Stimulated activated CD8-positive, alpha-beta memory T cell treated with anti-CD3 and anti-CD28 coated beads, Interleukin-4, amount 100 ng/mL, for 4 hours (primary cell): ENCODE measurements at places on chromosomes 1 and 21.
A peak's percentile ranks its signal among the peaks of the same experiment; 100 is the strongest.

DNA sequence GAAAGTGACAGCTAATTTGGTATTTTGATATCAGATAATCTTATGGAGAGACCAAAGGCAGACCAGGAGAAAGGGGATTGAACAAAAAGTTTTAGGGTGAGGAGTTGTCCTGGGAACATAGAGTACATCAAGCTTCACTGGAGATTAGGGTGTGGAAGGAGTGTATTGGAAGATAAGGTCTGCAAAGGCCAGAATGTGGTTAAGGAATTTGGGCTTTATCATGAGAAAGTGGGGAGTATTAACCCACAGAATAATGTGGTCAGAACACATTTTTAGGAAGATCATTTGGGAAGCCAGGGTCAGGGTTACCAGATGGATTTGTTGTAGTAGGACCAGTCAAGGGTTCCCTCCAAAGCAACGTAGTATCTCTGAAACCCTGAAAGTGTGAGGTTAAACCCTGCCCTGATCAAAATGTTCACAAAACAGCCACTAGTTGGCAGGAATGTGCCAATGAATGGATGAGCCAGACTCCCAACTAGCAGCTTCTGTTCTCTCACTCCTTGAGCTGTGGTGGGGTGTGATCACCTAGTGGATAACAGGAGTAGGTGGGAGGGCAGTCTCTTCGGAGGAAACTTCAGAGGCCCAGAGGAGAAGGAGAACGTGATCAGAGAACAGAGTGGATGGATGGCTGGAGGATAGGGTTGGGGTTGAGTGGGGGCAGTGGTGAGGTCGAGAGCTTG, 35.8 kb downstream of the SLC2A1 start:
- no peak for DNase-seq

GRCh38 chr21:33199100-33199464, 30.7 kb upstream of the IFNAR2 start:
- no peak for DNase-seq

DNA sequence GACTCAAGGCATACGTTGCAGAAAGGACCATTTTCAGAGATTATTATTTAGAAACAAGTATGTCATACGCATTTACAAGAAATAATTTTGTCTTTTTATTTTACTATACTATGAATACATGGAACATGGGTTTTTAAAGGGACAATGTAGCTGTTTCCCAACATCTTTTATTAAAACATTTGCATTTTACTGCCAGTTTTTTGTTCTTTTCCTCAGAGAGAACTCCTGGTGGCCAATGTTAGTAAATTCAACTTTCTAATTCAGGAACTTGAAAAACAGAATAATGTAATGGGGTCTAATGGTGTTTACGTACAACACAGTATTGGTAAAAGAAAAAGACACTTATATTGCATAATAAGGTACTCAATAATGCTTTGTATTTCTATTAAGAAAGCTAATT, 14.9 kb downstream of the PRDM2 start:
- DNase-seq = no peak

GRCh38 chr1:147673406-147673805, 3.1 kb upstream of the ACP6 start:
- DNase-seq = no peak

DNA sequence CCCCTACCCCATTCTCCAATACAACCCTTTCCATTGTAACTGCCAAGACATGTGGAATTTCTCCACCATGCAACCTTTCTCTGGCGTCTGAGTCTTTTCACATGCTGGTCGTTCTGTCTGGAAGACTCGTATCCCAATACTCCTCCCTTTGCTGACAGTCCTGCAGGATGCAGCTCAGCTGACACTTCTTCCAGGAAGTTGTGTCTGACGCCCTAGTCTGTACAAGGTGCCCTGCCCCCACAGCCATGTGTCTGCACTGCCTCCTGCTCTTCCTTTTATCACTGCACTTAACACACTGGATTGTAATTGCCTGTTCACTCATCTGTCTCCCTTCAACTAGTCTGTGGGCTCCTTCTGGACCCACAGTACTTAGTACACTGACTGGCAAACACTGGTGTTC, 188.0 kb downstream of the LMX1A start:
- DNase-seq = no peak

DNA sequence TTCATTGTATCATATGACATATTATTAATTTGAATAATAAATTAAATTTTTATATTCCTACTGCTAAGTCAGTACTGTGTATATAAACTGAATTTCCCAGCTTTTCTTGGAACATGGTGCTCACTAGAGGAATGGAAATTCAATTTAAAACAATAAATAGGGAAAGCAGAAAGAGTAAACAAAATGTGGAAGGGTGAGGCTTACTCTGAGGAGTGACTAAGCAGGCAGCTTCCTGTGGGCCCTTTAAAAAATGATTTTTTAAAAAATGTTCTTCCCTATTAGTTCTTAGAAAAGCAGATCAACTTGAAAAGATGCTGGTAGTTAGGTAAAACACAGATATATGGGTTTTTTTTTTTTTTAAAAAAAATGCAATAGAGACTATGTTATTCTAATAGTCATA, 49.5 kb upstream of the S1PR1 start:
- no peak for DNase-seq

DNA sequence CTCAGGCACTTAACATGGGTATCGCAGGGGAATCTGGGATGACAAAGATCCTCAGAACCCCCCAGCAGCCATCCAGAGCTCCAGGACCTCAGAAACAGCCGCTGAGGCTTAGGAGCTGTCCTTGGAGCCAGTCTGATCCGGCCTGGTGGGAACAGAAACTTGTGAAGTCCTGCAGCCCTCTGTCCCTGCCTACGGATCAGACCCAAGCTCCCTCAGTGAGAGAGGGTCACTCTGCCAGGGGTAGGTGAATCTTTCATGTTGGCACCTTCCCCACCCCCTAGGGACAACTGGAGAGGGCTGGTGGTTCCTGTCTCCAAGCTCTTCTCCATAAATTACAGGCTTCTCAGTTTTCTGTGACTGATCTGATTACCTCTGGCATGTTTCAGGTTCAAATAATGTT, 122.3 kb downstream of the TLR5 start:
- DNase-seq = no peak

- no peak for DNase-seq
These were observed 141.2 kb upstream of the ST6GALNAC5 start for GRCh38 chr1:76725864-76726619.

GRCh38 chr21:41868062-41868710, 11.0 kb downstream of the PRDM15 start:
- DNase-seq = no peak

- DNase-seq = no peak
These were observed 356.5 kb downstream of the GPATCH2 start for GRCh38 chr1:217274416-217274815.

- no peak for DNase-seq
These were observed 99.4 kb upstream of the OLFM3 start for GRCh38 chr1:102096162-102096561.

- peak; percentile 23 for DNase-seq
These were observed 246.2 kb downstream of the NPHP4 start for GRCh38 chr1:5745800-5746610.

- no peak for DNase-seq
These were observed 36.3 kb downstream of the MSTO1 start for GRCh38 chr1:155646307-155646706.

- DNase-seq = no peak
These were observed 13.5 kb upstream of the TNFRSF8 start for GRCh38 chr1:12049616-12050015.

GRCh38 chr1:76786222-76786621, 81.1 kb upstream of the ST6GALNAC5 start:
- DNase-seq = no peak

- no peak for DNase-seq
These were observed 195.7 kb downstream of the ROR1 start for GRCh38 chr1:63969441-63969901.

GRCh38 chr1:152111515-152111968, 3.7 kb downstream of the TCHH start:
- no peak for DNase-seq

- DNase-seq = no peak
These were observed 547 bp downstream of the FOXD2 start for GRCh38 chr1:47438165-47439016.

DNA sequence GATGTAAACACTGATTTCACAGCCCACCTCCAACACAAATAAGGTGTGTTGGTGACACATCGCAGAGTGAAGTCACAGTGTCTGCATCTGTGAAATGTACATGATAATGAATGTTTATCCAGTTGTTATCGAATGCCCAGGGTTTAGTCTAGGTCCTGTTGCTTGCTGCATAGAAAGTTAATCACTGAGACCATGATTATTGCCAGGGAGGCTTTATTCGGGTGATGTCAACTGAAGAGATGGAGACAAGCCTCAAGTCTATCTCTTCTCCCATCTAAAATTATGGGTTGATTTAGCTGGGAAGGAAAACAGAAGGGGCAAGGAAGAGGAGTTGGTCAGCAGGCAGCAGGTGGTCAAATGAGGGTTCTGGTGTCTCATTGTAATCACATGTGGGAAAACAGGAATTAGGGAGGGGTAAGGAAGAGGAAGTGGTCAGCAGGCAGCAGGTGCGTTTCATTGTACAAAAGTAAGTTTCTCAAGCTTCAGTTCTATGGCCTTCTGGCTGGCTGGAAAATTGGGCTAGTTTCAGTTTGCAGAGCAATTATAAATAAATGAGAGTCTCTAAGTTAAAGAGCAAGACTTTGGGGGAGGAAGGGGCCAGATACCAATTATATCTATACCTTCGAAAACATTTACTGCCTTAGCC, 146.3 kb upstream of the DNAH14 start:
- DNase-seq = no peak

DNA sequence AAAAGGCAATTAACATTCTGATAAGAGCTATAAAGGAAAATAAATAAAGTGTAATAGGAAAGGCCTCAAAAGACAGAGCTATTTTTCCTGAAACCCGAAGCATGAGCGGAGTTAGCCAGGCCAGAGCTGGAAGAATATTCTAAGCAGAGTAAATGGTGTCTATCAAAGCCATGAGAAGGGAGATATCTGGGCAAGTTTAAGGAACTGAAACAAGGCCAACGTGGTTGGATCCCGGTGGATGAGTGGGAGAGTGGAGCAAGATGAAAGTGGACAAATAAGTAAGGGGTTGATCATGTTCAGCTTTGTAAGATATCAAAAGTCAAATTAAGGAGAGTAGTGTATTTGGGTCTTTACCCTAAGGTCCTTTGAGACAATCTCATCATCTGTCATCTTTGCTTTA, 234.0 kb downstream of the TM2D1 start:
- DNase-seq = no peak

GRCh38 chr1:2988256-2988655, 33.0 kb upstream of the ACTRT2 start:
- no peak for DNase-seq

DNA sequence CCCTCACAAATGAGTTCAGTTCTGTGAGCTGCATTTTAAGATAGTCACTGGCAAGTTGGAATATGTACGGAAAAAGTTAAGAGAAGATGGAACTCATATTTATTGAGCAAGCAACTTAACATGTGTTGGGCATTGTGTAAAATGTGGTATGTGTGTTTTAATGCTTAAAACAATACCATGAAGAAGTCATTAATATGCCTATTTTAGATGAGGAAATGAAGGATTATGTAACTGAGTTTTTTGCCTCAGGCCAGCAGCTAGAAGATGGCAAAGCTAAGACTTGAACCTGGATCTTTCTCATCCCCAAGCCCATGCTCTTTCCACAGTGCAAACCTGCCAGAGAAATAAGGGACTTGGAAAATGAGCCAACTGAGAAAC, 48.9 kb downstream of the SPATA46 start:
- no peak for DNase-seq

DNA sequence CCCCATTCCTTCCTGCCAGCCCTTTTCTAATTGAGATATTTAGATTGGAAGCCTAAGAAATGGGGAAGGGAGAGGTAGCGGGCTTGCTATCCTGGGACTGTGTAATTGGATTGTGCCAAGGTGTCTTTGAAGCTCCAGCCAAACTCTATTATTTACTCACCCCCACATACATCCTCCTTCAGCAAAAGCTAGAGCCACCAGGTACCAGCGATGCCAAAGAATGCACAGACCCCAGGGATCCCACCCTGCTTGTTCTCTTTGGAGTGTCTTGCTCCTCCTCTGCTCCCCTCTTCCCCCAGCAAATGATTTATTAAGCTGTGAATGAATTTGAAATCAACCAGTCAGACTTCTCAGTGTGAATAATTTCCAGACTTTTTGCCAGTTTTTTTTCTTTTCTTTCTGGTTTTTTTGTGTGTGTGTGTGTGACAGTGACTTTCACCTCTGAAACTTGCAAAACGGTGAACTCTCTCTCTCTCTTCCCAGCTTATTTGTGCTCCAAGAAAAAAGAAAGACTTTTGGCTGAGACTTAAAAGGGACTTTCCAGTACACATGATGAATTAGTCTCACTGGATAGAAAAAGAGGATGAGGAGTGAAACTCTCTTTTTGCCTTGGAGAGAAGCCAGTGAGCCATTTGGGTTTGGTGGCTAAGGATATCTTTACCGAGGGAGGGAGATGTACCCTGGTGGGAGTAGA, 1.8 kb downstream of the VASH2 start:
- DNase-seq = no peak

GRCh38 chr1:160789051-160789701, 6.8 kb upstream of the LY9 start:
- no peak for DNase-seq
